Activated naive CD4-positive, alpha-beta T cell (primary cell): ENCODE measurements at places on chromosomes 1 and 21.

- DNase-seq = no peak
Observed at GRCh38 chr1:248818505-248819374, 7.0 kb downstream of the SH3BP5L start.

DNA sequence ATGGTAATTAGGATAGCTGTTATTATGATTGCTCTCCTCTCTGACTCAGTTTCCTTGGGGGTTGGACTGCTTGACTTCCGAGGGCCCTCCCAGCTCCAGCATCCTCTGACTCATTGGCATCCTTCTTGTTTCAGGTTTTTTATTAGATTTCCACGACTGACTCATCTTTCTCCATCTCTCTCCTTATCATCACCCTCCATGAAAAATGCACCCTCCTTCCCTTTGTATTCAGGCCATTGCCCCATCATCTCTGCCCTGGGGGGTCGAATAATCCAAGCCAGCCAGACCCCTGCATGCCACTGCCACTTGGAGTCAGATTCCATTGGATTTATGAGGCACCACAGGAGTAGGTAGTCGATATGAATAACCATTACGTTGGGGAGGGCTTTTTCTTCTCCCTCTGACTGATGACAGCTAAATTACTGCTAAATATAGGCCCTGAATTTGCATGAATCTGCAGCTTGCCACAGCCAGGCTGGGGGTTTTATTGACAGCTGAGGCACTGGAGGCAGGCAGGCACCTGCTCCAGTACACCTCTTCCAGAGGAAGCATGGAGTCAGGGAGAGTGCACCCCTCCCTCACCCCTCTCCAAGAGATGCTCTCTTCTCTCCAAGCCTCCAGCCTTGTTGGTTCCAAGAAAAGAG lies 91.7 kb downstream of the C1orf94 start:
- no peak for DNase-seq

DNA sequence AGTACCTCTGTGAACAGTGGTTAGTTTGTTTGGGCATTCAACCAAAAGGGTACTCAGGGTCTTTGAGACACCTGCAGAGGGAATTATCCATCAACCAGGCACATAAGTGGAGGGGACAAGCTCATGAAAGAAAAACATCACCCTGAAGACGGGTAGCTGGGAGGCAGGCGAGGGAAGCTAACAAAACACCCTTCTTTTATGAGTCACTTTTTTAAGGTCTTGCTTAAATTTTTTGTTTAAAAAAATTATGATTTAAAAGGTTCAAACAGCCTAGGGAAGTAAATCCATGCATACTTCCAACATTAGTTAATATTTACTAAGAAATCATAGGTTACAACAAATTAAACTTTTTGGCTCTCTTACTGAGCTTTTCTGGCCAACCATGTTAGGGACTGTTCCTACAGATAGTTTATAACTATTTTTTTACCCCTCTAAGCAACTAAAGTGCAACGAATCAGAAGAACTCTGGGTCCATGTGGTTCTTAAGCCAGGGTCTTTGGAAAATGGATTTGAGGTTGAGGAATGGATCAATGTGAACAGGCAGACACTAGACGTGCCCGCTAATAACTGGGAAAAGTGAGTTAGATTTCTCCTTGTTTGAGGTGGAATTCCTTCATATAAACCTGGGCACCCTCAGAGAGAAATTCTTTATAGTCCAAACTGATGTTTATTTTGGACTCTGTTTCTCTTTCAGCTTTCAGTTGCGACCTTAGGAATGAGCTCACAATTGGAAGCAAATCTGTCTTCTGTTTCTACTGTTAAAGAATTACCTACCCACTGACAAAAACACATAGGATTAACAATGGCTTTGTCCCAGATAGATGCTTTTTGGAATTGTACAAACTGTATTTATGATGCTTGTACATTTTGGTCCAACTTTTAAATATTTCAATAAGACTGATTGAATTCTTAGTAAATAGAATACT lies 123.0 kb downstream of the LYPLAL1 start:
- no peak for DNase-seq

DNA sequence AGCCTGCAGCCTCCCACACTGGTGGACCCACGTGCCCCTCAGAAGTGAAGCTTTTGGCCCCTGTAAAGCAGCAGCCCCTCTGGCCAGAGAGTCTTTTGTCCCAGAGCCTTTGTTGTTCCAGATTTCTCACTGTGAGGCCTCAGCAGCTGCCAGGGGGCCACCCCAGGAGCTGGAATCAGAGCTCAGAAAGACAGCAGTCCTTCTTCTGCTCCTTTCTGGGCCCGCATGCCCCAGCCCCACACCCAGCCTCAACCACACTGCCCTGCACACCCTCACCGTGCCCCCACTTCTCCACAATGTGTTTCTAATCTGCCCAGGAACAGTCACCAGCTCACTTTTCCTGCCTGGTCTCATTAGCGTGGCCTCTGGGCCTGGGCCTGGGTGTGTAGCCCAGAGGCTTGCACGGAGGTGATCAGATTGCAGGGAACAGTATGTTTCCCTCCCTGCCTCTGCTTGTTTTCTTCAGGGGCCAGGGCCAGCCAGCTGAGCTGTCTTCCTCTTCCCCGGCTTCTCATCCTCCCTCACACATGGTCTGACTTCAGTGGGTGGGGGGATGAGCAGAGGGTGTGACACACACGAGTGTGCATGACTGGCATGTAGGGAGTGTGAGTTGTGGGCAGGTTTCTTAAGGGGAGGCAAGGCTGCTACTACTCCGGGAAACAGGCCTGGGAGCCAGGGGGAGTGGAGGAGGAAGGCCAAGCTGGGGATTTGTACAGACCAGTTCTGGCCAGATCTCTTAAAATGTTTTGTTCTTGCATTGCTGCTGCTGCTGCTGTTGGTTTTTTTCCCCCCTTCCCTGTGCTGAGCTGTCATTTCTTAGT lies 82.5 kb upstream of the ZNF648 start:
- no peak for DNase-seq

GRCh38 chr1:229033480-229033879 lies 237.4 kb upstream of the RAB4A start:
- no peak for DNase-seq

DNA sequence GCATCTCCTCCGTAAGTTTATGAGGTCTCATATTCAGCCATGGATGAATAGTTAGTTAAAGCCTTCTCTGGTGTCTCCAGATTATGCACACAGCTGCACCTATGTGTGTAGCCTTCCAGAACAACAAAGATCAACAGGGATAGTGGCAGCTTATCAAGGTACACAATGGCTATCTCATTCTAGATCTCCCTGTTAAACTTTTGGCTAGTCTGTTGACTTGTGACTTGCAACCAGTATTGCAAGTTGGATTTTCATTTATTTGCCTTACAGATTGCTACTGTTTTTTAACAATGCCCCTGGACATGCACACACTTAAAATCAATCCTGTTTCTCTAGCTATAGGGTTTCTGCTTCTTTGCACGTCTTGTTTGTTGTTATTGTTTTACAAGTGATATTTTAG lies 363.2 kb downstream of the OMA1 start:
- no peak for DNase-seq

GRCh38 chr1:96366516-96366915 lies 355.1 kb upstream of the PTBP2 start:
- no peak for DNase-seq

- peak; percentile 39 for DNase-seq
Observed at GRCh38 chr21:36134803-36135390, at the start of gene CBR3. Gene CBR3, plus strand, starts transcription at chr21:36135079. Its CDS starts 114 bp downstream, at chr21:36135193.

- DNase-seq = no peak
Observed at GRCh38 chr1:26598890-26599289, 69.3 kb downstream of the RPS6KA1 start.

- no peak for DNase-seq
Observed at GRCh38 chr1:229430761-229431283, 3.1 kb downstream of the ACTA1 start.

GRCh38 chr1:109256971-109257681 lies 7.8 kb downstream of the CELSR2 start:
- DNase-seq = no peak

GRCh38 chr1:227318853-227319607 lies 738 bp upstream of the CDC42BPA start:
- DNase-seq = no peak

GRCh38 chr1:235014756-235015155 lies 113.9 kb downstream of the TOMM20 start:
- DNase-seq = no peak

- no peak for DNase-seq
Observed at GRCh38 chr1:156995412-156995811, 50.1 kb downstream of the ARHGEF11 start.

GRCh38 chr1:9101510-9102146 lies 27.3 kb downstream of the GPR157 start:
- no peak for DNase-seq

- DNase-seq = no peak
Observed at GRCh38 chr1:79040424-79041082, 34.0 kb upstream of the ADGRL4 start.

DNA sequence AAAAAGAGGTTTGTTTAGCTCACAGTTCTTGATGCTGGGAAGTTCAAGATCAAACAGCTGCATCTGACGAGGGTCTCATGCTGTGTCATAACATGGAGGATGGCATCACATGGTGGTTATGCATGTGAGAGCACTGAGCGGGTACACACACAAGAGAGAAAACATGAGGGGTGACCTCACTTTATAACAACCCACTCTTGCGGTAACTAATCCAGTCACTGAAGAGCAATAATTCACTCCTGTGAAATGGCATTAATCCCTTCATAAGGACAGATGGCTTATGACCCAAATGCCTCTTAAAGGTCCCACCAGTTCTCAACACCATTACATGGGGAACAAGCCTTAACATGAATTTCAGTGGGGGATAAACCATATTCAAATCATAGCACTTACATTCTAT lies 23.2 kb upstream of the CHIT1 start:
- DNase-seq = no peak

DNA sequence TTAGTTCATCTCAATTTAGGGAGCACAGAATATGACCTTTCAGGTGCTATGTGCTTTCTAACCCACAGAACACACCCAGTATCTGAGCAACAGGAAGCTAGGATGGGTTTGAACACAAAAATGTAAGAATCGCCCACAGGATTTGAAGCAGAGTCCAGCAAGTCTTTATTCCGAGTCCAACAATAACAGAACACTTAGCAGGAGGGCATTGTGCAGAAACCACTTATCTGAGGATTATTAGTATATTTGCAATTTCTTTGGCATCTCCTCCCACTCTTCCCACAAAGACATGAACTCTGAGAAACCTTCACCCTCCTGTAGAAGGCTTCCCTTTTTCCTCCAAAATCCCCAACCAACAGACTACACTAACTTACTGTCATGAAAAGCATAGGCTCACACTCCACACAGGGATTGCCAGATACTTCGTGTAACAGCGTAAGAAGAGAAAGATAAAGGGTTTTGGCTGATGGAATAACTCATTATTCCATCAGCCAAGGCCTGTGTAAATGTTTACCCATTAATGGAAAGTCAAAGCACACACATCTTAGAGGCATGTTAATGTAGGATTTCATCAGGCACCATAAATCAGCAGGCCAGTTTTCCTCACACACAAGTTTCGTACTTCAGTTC lies 16.1 kb downstream of the SIPA1L2 start:
- no peak for DNase-seq

DNA sequence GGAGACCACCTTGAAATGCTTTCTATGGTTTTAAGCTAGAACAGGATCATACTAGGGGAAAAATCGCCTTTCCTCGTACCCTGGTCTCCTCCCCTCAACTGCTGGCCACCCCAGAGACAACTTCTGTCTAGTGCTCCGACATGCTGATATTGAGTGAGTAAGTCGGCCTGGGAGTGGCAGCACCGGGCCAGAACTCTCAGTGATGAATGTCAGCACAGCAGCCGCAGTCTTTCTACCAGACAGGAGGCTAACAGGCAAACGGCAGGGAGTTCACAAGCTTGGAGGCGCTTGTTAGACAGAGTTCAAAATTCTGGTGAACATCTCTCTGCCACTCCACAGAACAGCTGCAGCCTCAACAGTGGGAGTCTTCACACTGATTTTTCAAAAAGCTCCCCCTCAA lies 716.9 kb downstream of the ADGRL2 start:
- no peak for DNase-seq

DNA sequence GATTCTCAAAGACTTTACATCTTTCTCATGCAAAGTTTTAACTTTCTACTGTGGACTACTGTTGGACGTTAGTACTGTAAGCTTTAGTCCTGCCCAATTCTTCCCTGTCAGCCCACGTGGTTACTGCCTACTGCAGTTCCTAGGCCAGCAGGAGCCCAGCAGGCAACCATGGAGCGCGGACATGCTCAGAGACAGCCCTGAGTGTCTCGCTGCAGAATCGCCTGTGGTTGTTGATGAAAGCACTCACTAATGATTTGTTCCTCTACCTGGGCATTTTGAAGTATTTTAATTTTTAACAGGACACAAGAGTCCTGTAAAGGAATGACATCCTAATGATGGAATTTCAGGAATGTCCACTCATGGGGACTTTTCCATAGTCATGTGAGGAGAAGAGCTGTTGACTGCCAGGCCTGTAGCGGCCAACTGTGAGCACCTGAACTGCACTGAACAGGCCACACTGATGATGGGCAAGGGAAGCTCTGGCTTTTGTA lies 44.1 kb downstream of the PGBD5 start:
- no peak for DNase-seq

GRCh38 chr1:95575291-95575690 lies 341.3 kb downstream of the RWDD3 start:
- no peak for DNase-seq

DNA sequence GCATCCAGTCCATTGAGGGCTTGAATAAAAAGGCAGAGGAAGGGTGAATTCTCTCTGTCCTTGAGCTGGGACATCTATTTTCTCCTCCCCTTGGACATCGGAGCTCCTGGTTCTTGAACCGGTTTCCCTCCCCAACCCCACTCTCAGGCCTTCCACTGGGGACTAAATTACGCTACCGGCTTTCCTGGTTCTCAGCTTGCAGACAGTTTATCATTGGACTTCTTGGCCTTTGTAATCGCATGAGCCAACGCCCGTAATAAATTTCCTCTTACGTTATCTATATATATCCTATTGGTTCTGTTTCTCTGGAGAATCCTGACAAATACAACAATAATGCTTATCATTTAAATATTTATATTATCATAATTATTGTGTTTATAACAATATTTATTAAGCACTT lies 20.4 kb upstream of the COL9A2 start:
- DNase-seq = no peak

- DNase-seq = no peak
Observed at GRCh38 chr1:42480921-42481320, 17.8 kb downstream of the CCDC30 start.

- no peak for DNase-seq
Observed at GRCh38 chr1:33096363-33097005, 15.5 kb downstream of the AZIN2 start.

DNA sequence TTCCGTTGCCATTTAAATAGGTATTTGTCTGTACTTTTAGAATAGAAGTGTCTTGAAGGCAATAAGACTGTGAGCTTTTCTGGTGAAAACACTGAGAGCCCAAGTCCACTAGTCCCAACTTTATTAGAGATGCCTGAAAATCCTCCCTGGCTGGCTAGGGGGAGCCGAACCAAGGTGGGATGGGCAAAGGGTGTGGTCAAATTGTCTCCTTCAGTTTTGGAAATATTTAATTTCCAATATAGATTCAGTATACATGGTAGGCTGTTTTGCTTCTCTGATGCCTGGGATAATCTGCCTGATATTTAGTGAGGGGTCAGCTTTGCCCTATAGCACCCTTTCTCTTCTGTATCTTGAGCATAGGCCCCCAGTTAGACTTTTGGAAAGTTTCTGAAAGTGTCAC lies 3.5 kb downstream of the ROR1 start:
- DNase-seq = no peak
